ENCODE measurements at places on chromosomes 1 and 21.

- DNase-seq, result no peak
These were observed 32.4 kb upstream of the SLC25A33 start for GRCh38 chr1:9506901-9507300.

DNA sequence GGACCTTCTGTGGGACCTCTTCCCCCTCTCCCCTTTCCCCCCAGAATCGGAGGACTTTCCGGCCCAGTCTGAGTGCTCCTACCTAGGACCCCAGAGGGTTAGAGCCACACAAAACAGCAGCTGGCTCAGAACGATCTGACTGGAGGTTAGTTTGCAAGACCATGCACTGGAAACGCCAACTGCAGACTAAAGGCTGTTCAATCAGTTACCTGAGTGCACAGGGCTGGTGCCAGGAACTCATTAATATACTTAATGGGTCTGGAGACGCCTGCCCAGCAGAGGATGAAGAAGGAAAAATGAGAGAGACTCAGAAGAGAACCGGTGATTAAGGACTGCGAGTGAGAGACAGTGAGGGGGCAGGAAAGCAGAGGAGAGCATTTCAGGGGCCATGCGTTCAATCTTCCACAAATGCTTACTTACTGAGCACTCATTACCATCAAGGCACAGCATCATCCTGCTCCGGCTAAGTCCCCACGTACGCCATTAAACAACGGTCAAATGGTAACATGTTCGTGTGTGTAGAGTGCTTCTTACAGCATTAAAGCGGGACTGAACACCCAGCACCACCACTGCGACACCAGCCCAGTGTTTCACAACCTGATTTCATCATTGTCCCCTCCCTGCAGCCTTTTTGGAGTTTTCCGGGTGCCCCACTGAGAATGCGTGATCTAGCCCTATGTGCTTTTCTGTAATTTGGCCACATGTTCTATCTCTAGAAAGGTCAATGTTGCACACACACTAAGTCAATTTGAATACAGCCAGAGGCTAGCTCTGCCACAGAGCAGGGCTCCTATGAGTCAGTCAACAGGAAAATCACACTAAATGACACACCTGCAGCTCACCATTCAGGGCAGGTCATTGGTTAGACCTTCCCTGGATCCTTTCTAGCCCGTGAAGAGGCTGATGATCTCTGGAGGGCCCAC, 7.6 kb downstream of the ENO1 start:
- DNase-seq, result no peak

DNA sequence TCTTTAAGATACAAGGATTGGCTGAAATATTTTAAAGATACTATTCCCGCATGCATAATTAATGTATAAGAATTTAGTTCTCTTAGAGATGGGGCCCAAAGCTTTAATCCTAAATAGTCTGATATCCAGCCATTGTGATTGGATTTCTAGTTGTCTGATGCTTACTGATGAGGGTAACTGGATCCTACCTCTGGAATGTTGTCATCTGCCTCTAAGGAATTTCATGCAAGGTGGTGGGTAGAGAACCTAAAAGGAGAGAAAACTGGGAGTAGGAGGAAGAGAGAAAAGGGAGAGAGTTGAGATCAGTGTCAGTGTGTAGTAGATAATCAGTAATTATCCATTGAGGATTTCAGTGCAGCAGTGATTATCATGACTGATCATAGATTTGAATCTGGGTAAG, 295.5 kb downstream of the KCNT2 start:
- no peak for DNase-seq

DNA sequence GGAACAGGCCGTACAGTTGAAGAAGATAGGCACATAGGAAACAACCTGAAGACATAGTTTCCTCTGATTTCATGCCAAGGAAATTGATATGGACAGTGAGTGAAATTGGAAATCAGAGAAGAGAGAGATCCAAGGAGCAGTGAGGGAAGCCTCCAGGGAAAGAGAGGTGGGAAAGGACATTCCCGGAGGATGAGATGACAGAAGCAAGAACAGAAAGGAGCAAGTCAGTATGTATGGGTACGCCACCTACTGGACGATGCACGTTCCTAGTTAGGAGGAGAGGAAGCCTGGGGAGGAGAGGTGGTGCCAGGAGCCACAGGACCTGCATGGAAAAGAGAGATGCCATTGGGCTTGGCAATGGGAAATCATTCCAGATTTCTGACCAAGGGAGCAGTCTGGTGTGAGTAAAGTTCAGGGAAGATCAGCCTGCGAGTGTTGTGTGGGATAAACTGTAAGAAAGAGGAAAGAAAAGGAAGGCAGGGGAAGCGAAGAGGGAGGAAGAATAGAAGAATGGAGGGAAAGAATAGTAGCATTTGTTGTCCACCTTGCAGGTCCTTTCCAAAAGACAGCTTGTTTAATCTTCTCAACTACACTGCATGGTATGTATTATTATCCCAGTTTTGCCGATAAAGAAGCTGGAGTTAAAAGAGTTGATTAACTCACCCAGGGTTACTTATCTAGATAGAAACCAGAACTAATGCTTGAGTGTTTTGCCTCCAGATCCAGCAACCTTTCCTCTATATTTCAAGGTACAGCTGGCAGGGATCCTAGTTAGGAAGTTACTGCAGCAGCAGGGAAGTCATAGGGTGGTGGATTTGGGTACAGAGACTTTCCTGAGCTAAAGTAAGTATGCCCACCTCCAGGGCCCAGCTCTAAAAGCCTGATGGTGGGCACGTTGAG, 27.4 kb downstream of the C1orf116 start:
- no peak for DNase-seq

DNA sequence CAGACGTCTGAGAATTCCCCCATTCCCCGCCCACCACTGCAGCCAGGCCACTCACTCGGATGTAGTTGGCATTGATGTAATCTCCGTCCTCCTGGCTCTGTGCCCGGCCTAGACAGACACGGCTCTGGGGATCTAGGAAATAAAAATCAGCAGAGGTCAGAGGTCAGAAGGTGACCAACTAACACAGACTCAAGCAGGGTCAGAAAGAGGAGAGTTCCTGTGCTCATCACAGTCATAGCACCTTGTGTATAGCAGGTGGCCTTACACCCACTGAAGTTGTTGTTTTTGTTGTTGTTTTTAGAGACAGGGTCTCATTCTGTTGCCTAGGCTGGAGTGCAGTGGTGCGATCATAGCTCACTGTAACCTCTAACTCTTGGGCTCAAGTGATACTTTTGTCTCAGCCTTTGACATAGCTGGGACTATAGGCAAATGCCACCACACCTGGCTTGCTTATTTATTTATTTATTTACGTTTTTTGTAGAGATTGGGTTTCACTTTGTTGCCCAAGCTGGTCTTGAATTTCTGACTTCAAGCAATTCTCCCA, 4.9 kb downstream of the PTPN7 start:
- DNase-seq, result peak; percentile 83

- no peak for DNase-seq
These were observed 113.4 kb downstream of the GRIK3 start for GRCh38 chr1:36920801-36921405.

- DNase-seq, result no peak
These were observed 99.4 kb downstream of the SMYD2 start for GRCh38 chr1:214380396-214380795.

- DNase-seq, result no peak
These were observed 898 bp upstream of the TMEM200B start for GRCh38 chr1:29124366-29125236.

GRCh38 chr1:192435704-192436103, 118.9 kb downstream of the RGS21 start:
- DNase-seq, result no peak

GRCh38 chr1:54614563-54614962, 8.8 kb downstream of the FAM151A start:
- DNase-seq, result peak; percentile 11

Measured in posterior cingulate gyrus (tissue), 11 donors.